Kidney (tissue), 22 donors: ENCODE measurements at places on chromosomes 3 and 15. TPM values are rescaled to one million over a fixed set of nuclear protein-coding genes. Genes with fewer than 3 reads are reported as not detected.

Gene TGM4
- polyA plus RNA-seq: not detected

Gene DUOX1
- polyA plus RNA-seq: 0.26 TPM

DNA sequence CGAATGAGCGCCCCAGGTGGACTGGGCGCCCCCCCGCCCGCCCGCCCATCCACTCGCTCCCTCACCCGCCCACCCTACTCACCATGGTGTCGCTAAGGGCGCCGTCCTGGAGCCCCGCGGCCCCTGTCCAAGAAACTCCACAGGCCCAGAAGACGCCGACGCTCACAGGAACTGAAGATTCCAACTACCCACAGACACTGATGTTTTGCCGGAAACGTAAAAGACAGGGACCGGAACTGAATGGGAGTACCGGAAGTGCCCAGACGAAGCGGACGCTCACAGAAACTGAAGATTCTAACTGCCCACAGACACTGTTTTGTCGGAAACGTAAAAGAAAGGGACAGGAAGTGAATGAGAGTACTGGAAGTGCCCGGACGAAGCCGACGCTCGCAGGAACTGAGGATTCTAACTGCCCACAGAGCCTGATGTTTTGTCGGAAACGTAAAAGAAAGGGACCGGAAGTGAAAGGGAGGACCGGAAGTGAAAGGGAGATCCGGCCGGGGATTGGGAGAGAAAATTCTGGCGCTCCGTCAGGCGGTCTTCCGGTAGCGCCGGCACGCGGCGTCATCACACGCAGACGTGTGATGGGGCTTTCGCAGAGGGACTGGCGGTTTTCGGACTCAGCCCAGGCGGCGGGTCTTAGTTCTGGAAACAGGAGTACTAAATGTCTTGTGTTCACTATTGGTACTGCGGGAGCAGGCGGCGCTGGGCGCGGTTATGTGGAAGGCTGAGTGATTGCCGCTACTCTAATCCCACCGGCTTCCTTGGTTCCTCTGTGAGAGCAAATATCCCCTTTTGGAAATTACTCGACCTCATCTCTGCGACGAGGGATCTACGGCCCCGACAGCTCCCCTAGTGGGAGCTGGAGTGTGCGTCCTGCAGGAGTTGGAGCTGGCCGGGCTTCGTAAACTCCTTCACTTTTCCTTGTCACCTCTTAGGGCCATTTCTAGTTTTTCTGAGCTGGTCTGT, at the start of gene ISY1:
Gene ISY1, minus strand, starts transcription at position 173 of the 969 bp plus-strand sequence. Its CDS starts 88 bp downstream, at position 85.
- peak; percentile 99 for DNase-seq

Gene DGKG
- polyA plus RNA-seq: 0.95 TPM

GRCh38 chr3:50714946-50715345, 40.2 kb downstream of the DOCK3 start:
- DNase-seq: no peak

Gene RASGRP1
- polyA plus RNA-seq: 3.4 TPM

Gene TUSC7
- not detected for polyA plus RNA-seq

- DNase-seq: no peak
Observed at GRCh38 chr3:132925256-132925930, 112.8 kb upstream of the TMEM108 start.

DNA sequence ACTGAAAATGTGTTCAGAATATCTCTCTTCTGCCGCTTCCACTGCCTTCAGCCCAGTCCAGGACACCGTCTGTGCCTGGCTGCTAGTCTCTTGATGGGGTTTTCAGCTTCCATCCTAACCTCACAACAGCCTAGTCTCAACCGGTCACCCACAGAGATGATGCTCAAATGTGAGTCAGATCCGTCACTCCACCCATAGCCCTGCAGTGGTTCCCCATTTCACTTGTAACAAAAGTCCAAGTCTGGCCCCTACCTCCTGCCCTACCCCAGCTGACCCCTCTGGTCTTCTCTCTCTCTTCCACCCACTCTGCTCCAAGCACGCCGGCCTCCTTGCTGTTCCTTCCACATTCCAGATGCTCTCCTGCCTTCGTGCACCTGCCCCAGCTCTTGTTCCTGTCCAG, 68.1 kb downstream of the PPARG start:
- DNase-seq: no peak

GRCh38 chr3:171142985-171143384, 116.5 kb upstream of the SLC2A2 start:
- DNase-seq: no peak
